ENCODE measurements at places on chromosomes 6 and 20. TPM values are rescaled to one million over a fixed set of nuclear protein-coding genes. Genes with fewer than 3 reads are reported as not detected.

The SIRPG gene
- not detected for polyA plus RNA-seq

The RUNX2 gene
- 2.0 TPM for polyA plus RNA-seq

The OPRL1 gene
- 0.97 TPM for polyA plus RNA-seq

DNA sequence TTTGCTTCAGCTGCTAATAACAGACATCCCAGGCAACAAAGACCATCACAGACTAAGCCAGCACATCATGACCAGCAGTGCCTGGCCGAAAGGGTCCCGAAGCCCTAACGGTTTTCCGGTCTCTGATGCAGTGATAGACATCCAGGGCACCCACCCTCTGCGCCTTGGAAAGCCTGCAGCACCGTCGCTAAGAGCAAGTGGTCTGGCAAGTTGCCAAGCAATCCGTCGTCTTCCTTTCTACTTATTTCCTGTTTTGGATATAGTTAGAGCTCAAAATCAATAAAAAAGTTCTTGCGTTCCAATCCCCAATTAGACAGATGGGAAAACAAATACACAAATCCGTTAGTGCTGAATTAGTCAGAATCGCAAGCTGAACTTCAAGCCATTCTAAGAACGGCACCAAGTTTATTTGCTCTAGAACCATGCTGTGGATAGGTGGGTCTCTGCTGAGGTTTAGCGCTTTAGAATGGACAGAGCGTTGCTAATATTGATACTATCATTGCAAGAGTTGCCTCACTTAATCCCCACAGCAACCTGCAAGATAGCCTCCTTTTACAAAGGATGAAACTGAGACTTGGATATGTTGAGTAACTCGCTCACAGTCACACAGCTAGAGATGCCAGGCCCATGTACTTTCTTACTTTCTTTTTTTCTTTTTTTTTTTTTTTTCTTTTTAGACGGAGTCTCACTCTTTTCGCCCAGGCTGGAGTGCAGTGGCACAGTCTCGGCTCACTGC, 163.3 kb upstream of the SNX9 start:
- DNase-seq = no peak
